ENCODE measurements at places on chromosomes 13 and 19. TPM values are rescaled to one million over a fixed set of nuclear protein-coding genes. Genes with fewer than 3 reads are reported as not detected.

DNA sequence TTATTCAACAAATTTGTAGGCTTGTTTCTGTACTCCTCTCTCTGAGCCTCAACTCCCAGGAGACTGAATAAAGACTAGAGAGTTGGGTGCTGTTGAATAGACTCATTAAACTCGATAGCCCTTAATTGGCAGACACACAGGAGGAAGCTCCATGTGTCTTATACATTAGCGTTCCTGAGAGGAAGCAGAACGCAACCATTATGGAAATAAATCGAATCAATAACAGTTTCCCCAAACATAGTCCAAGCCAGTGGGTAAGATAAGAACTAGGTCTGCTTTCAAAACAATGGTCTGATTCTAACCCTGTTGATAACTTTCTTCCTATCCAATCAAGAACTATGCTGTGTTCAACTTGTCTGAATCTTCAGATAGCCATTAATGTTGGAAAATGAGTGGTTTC, 118.1 kb upstream of the FNDC3A start:
- no peaks in the 10 kb centered on the region for H3K27me3 ChIP-seq
- H3K27ac ChIP-seq = no peak overlapping the region
- H3K4me3 ChIP-seq = no peak overlapping the region
- no peaks in the 10 kb centered on the region for H3K4me1 ChIP-seq
- H3K36me3 ChIP-seq = no peaks in the 10 kb centered on the region

DNA sequence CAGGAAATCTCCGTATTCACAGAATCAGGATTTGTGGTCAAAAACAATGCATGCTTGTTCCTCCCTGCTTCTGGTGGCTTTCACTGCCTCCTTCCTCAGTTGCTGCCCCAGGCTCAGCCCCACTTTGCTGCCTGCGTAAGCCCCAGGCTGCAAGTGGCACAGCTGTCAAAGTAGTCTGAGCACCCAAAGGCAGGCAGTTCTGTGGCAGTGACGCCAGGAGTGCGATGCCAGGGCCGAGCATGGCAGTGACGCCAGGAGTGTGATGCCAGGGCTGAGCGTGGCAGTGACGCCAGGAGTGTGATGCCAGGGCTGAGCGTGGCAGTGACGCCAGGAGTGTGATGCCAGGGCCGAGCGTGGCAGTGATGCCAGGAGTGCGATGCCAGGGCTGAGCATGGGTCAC, 77.3 kb upstream of the GPR183 start:
- no peak for DNase-seq
- no peak overlapping the region for H3K4me3 ChIP-seq
- H3K36me3 ChIP-seq = peaks cover 7% of the 10 kb centered on the region

- DNase-seq = no peak
- H3K4me3 ChIP-seq = no peak overlapping the region
- H3K4me1 ChIP-seq = no peaks in the 10 kb centered on the region
- peaks cover 55% of the 10 kb centered on the region for H3K36me3 ChIP-seq
- no peak overlapping the region for H3K27ac ChIP-seq
These were observed 16.3 kb downstream of the ZNF91 start for GRCh38 chr19:23378948-23379347.

- H3K27ac ChIP-seq = no peak overlapping the region
- no peak for DNase-seq
- no peaks in the 10 kb centered on the region for H3K4me1 ChIP-seq
- H3K4me3 ChIP-seq = no peak overlapping the region
- H3K27me3 ChIP-seq = no peaks in the 10 kb centered on the region
- peaks cover 33% of the 10 kb centered on the region for H3K36me3 ChIP-seq
These were observed 7.9 kb upstream of the HSH2D start for GRCh38 chr19:16135430-16136127.

DNA sequence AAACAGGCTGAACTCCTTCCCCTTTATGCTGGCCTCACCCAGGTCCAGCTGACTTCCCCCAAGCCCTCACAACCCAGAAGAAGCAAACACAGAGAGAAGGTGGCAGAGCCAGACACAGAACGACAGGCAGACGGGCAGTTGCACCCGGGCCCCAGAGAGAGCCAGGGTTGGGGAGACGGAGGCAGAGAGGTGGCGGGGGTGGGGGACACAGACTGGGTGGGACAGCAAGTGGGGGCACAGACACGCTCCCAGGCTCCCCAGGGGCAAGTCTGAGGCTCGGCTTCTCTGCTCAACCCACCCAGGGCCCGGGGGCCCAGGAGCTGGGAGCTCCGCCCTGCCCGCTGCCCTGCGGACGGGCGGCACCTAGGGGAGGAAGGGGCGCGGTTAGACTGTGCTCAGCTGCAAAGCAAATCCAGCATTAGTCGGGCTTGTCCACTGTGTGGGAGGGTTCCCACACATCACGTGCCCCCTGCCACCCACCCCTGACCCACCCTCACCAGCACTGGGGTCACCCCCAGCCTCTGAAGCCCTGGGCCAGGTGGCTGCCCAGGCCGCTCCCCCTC, 31.3 kb upstream of the ASF1B start:
- no peaks in the 10 kb centered on the region for H3K27me3 ChIP-seq
- H3K36me3 ChIP-seq = no peaks in the 10 kb centered on the region
- no peak overlapping the region for H3K27ac ChIP-seq
- H3K4me1 ChIP-seq = no peaks in the 10 kb centered on the region

- no peak overlapping the region for H3K27ac ChIP-seq
- H3K36me3 ChIP-seq = peaks cover 14% of the 10 kb centered on the region
- H3K27me3 ChIP-seq = no peaks in the 10 kb centered on the region
- no peak for DNase-seq
- H3K4me1 ChIP-seq = no peaks in the 10 kb centered on the region
- no peak overlapping the region for H3K4me3 ChIP-seq
These were observed 23.3 kb upstream of the GGACT start for GRCh38 chr13:100611678-100612492.

GRCh38 chr13:110564472-110564985, 3.0 kb upstream of the RAB20 start:
- H3K27ac ChIP-seq = no peak overlapping the region
- no peak overlapping the region for H3K4me3 ChIP-seq
- H3K4me1 ChIP-seq = peaks cover 5% of the 10 kb centered on the region
- DNase-seq = no peak
- H3K27me3 ChIP-seq = no peaks in the 10 kb centered on the region

GRCh38 chr19:33702606-33703437, 81.1 kb downstream of the CHST8 start:
- H3K27me3 ChIP-seq = no peaks in the 10 kb centered on the region
- H3K27ac ChIP-seq = no peak overlapping the region
- H3K4me3 ChIP-seq = no peak overlapping the region

Gene ZNF433
- total RNA-seq = 1.8 TPM

Gene DOHH
- total RNA-seq = 8.1 TPM

Gene DPF1
- total RNA-seq = not detected

Gene ZNF709
- 1.9 TPM for total RNA-seq

Gene CGB3
- not detected for total RNA-seq

Gene IFNL1
- not detected for total RNA-seq

All from liver (tissue), 10 donors.